Chondrocyte (in vitro differentiated cells): ENCODE measurements at places on chromosomes 2 and 18. TPM values are rescaled to one million over a fixed set of nuclear protein-coding genes. Genes with fewer than 3 reads are reported as not detected.

GRCh38 chr2:175880-176820 lies 87.7 kb downstream of the SH3YL1 start:
- peak overlapping the region; percentile 38 for H3K4me3 ChIP-seq
- H3K27me3 ChIP-seq: no peaks in the 10 kb centered on the region
- no peak for DNase-seq
- peak overlapping the region; percentile 79 for H3K27ac ChIP-seq

GRCh38 chr2:7692657-7693161 lies 775.5 kb downstream of the RNF144A start:
- peaks cover 5% of the 10 kb centered on the region for H3K4me1 ChIP-seq
- no peak overlapping the region for H3K4me3 ChIP-seq
- H3K27me3 ChIP-seq: peaks cover 2% of the 10 kb centered on the region
- no peak for DNase-seq
- H3K27ac ChIP-seq: no peak overlapping the region
- no peaks in the 10 kb centered on the region for H3K36me3 ChIP-seq

- no peak overlapping the region for H3K27ac ChIP-seq
- peaks cover 3% of the 10 kb centered on the region for H3K27me3 ChIP-seq
- no peak for DNase-seq
- peaks cover 48% of the 10 kb centered on the region for H3K4me1 ChIP-seq
- no peaks in the 10 kb centered on the region for H3K36me3 ChIP-seq
Measured at GRCh38 chr2:113281910-113282746, 3.4 kb upstream of the PAX8 start.

GRCh38 chr2:38792751-38793150 lies 14.7 kb downstream of the GEMIN6 start:
- H3K27me3 ChIP-seq: no peaks in the 10 kb centered on the region
- DNase-seq: no peak
- no peaks in the 10 kb centered on the region for H3K4me1 ChIP-seq
- H3K36me3 ChIP-seq: peaks cover 4% of the 10 kb centered on the region
- H3K4me3 ChIP-seq: no peak overlapping the region
- H3K27ac ChIP-seq: no peak overlapping the region

DNA sequence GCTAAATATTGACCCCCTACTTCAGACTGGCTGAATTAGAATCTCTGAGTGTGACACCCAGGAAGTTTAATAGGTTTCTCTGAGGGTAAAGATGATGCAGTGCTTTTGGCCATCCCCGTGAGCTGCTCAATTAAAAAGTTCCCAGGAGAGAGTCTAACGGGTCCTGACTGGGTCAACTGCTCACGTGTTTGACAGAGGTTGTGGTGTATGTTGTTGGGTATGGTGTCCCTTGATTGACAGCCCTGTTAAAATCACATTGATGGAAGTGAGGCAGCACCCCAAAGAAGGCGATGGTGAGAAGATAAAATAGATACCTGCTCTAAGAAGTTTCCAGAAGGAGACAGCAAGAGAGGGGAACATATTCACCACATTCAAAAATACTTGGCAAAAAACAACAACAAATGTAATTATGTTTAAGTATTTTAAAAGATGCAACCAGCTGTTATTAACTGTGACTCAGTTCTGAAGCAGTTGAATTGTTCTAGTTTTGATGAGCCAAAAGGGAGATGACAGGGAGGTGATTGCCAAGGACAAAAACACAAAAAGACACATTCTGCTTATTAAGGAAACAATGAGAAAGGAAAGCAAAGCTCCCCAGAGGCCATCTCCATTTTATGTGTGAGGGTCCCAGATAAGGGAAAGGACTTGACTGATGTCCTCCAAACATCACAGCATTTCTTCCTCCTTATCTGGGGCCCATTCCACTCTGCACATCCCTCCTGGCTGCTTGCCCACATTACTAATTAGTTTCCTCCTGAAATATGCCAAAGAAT lies 11.5 kb upstream of the GMCL1 start:
- H3K36me3 ChIP-seq: peaks cover 29% of the 10 kb centered on the region
- no peaks in the 10 kb centered on the region for H3K27me3 ChIP-seq
- H3K4me3 ChIP-seq: no peak overlapping the region
- H3K27ac ChIP-seq: no peak overlapping the region

DNA sequence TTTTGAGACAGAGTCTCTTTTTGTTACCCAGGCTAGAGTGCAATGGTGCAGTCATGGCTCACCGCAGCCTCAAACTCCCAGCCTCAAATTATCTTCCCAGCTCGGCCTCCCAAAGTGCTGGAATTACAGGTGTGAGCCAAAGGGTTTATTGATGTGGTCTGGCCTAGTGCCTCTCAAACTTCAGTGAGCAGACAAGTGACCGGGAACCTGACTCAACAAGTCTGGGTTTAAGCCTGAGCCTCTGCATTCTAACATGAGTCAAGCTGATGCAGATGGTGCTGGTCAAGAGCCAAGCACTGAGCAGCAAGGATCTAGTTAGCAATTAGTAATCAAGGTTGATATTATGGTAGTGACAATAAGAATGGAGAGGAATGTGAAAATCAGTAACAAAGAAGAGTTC lies 21.3 kb downstream of the CDK15 start:
- peaks cover 2% of the 10 kb centered on the region for H3K36me3 ChIP-seq
- peaks cover 70% of the 10 kb centered on the region for H3K4me1 ChIP-seq
- no peak for DNase-seq
- H3K27me3 ChIP-seq: no peaks in the 10 kb centered on the region
- H3K4me3 ChIP-seq: no peak overlapping the region
- H3K27ac ChIP-seq: no peak overlapping the region

DNA sequence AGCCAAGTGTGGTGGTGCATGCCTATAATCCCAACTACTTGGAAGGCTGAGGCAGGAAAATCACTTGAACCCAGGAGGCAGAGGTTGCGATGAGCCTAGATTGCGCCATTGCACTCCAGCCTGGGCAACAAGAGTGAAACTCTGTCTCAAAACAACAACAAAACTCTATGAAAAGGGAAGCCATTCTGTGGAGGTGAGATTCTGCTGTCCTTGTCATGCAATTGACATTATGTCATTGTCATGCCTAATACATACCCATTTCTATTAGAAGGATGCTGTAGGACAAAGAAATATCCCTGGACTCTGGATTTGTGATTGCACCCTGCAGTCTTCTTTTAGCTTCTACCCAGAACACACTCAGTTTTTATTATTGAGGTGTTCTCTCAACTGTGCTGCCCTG lies 8.6 kb downstream of the RASGRP3 start:
- H3K36me3 ChIP-seq: peaks cover 7% of the 10 kb centered on the region
- DNase-seq: no peak
- peaks cover 43% of the 10 kb centered on the region for H3K4me1 ChIP-seq
- H3K27me3 ChIP-seq: no peaks in the 10 kb centered on the region
- peak overlapping the region; percentile 94 for H3K27ac ChIP-seq

DNA sequence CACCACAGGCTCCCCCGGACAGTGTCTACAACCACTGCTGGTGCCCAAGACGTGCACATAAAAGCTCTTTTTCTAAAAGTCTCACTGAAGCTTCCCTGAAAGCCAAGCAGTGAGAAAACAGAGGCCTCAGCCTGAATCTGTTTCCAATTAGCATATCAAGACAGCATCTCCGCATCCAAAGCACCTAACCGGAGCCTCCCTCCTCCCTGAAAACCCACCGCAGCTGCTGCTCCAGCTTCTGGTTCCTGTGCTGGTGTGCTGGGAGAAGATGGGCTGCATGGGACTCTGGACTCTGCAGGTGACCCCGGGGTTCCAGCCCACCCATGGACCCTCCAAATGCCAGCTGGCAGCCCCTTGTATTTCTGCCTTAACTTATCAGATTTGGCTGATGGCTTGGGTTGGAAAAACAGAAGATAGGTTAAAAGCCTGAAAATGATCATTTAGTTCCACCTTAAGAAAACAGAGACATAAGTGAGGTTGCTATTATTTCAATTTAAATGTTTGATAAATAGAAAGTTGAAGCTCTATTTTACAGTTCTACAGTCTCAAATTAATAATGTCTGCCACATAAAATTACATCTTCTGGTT lies 103.3 kb downstream of the TMEM18 start:
- H3K36me3 ChIP-seq: peaks cover 12% of the 10 kb centered on the region
- no peak overlapping the region for H3K4me3 ChIP-seq
- no peak overlapping the region for H3K27ac ChIP-seq
- peaks cover 5% of the 10 kb centered on the region for H3K27me3 ChIP-seq
- no peak for DNase-seq
- H3K4me1 ChIP-seq: peaks cover 7% of the 10 kb centered on the region

GRCh38 chr2:209519271-209519670 lies 95.4 kb downstream of the MAP2 start:
- no peak for DNase-seq
- H3K27ac ChIP-seq: no peak overlapping the region
- peaks cover 13% of the 10 kb centered on the region for H3K4me1 ChIP-seq
- H3K4me3 ChIP-seq: no peak overlapping the region
- no peaks in the 10 kb centered on the region for H3K36me3 ChIP-seq
- no peaks in the 10 kb centered on the region for H3K27me3 ChIP-seq

DNA sequence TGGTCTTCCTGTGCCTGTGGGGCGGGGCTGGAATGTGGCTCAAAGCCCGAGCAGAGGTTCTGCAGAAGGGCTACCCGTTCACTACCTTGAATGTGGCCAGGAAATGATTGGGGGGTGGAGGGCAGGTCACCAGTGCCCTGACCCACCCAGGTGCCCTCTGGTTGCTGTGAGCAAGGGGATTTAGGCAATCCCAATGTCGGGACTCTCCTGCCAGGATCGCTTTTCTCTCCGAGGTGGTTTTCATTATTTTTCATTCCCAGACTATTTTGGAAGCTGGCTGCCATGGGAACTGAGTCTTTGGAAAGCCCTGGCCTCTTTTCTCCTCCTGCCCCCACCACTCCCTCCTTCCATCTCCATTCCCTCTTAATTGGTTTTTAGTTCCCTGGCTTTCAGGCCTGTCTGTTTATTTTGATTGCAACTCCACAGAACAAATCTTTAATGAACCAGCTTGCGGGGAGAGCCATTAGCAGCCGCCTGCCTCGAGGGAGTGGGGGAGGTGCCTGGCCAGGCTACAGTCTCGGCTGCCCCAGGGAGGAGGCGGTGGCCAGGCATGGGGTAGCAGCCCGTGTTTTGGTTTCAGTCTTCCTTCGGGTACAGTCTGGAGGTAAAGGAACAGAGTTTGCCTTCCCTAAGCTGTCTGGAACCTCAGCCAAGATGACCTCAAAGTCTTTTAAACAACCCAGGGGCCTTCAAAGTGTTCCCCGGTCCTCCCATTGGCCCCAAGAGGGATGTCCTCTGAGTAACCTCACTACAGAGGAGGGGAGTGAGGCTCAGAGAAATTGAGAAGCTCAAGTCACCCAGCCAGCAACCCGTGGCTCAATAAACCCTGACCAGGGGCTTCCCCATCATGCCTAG lies 114.4 kb upstream of the HAAO start:
- DNase-seq: no peak
- H3K27me3 ChIP-seq: no peaks in the 10 kb centered on the region
- peak overlapping the region; percentile 33 for H3K4me3 ChIP-seq
- H3K4me1 ChIP-seq: peaks cover 53% of the 10 kb centered on the region

- H3K27me3 ChIP-seq: no peaks in the 10 kb centered on the region
- no peak for DNase-seq
- H3K36me3 ChIP-seq: peaks cover 19% of the 10 kb centered on the region
- peaks cover 69% of the 10 kb centered on the region for H3K4me1 ChIP-seq
- no peak overlapping the region for H3K4me3 ChIP-seq
Measured at GRCh38 chr2:101830555-101830954, 133.0 kb downstream of the MAP4K4 start.

GRCh38 chr2:16638946-16639345 lies 26.7 kb downstream of the CYRIA start:
- no peak overlapping the region for H3K4me3 ChIP-seq
- H3K36me3 ChIP-seq: no peaks in the 10 kb centered on the region
- peaks cover 3% of the 10 kb centered on the region for H3K27me3 ChIP-seq
- peaks cover 10% of the 10 kb centered on the region for H3K4me1 ChIP-seq
- H3K27ac ChIP-seq: no peak overlapping the region

DNA sequence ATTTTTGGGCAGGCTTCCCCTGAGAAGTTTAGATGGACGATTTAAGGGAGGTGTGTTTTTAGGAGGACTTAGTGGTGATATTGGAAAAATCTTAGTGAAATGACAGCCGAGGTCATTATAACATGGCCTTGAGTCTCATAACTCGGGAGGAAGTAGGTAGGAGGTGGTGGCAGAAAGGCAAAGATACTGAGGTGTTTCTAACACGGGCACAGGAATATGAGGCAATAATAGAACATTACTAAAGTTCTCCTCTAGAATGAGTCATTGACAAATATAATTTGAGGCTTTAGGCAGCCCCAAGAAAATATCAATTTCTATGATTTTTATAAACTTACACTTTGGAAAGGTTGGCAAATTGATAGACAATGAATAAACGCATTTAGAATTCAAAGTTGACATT lies 146.1 kb upstream of the ZEB2 start:
- no peaks in the 10 kb centered on the region for H3K27me3 ChIP-seq
- no peak overlapping the region for H3K27ac ChIP-seq
- no peak for DNase-seq
- H3K4me3 ChIP-seq: no peak overlapping the region

DNA sequence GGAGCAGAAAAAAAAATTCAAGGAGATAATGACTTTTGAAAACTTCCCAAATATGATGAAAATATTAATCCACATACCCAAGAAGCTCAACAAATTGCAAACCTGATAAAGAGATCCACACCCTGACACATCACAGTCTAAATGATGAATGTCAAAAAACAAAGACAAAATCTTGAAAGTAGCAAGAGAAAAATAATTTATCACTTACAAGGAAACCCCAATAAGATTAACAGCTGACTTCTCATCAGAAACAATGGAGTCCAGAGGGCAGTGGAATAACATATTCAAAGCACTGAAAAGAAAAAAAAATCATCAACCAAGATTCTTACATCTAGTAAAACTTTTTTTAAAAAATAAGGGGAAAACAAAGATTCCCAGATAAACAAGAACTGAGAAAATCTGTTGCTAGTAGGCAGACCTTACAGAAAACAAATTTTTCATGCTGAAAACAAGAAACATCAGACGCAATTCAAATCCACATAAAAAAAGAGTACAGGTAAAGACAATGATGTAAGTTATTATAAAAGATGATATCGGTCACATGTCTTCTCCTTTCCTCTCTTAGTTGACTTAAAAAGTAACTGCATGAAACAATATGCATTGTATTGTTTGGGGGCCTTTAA lies 21.3 kb downstream of the SLC66A2 start:
- H3K27me3 ChIP-seq: no peaks in the 10 kb centered on the region
- H3K4me3 ChIP-seq: no peak overlapping the region
- no peak overlapping the region for H3K27ac ChIP-seq
- H3K36me3 ChIP-seq: peaks cover 45% of the 10 kb centered on the region
- peaks cover 13% of the 10 kb centered on the region for H3K4me1 ChIP-seq
- DNase-seq: no peak

DNA sequence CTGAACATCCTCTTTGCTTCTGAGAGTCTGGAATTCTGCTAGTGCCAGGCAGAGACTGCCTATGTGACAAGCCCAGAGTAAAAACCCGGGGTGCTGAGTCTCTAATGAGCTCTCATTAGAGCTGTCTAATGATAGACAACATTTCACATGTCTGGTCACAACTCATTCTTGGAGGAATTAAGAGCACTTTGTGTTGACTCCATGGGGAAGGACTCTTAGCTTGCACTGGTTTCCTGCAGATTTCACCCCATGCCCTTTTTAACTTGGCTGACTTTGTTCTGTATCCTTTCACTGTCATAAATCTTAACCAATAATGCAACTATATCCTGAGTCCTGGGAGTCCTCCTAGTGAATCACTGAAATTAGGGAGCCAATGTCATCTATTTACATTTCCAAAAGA lies 33.5 kb downstream of the FBXO15 start:
- no peaks in the 10 kb centered on the region for H3K27me3 ChIP-seq
- DNase-seq: no peak
- H3K4me1 ChIP-seq: no peaks in the 10 kb centered on the region
- no peak overlapping the region for H3K27ac ChIP-seq
- H3K36me3 ChIP-seq: peaks cover 2% of the 10 kb centered on the region

Gene VIL1
- total RNA-seq: not detected in 3 replicates

Gene CPLX4
- total RNA-seq: not detected in 3 replicates

Gene DSC3
- total RNA-seq: 1.7 to 4.1 TPM (median 3.2 TPM) in 3 replicates

Gene ZNF804A
- not detected in 3 replicates for total RNA-seq

Gene EFR3B
- 2.1 to 6.1 TPM (median 2.4 TPM) in 3 replicates for total RNA-seq

Gene RFX8
- total RNA-seq: not detected in 3 replicates

Gene NCKAP5
- total RNA-seq: 0.51 to 1.9 TPM (median 0.87 TPM) in 3 replicates

Gene SERPINB13
- not detected in 3 replicates for total RNA-seq

Gene ASPRV1
- 0.21 to 1.2 TPM (median 0.35 TPM) in 3 replicates for total RNA-seq
